Tongue (tissue), 3 donors: ENCODE measurements at places on chromosomes 6 and 20. TPM values are rescaled to one million over a fixed set of nuclear protein-coding genes. Genes with fewer than 3 reads are reported as not detected.

Gene GRM4
- total RNA-seq, result 0.51 TPM

Gene HRH3
- total RNA-seq, result 0.62 TPM

Gene GINM1
- total RNA-seq, result 56.1 TPM

Gene RBBP8NL
- 1.0 TPM for total RNA-seq

Gene SERINC3
- total RNA-seq, result 42.9 TPM

Gene PRPH2
- total RNA-seq, result 4.2 TPM

DNA sequence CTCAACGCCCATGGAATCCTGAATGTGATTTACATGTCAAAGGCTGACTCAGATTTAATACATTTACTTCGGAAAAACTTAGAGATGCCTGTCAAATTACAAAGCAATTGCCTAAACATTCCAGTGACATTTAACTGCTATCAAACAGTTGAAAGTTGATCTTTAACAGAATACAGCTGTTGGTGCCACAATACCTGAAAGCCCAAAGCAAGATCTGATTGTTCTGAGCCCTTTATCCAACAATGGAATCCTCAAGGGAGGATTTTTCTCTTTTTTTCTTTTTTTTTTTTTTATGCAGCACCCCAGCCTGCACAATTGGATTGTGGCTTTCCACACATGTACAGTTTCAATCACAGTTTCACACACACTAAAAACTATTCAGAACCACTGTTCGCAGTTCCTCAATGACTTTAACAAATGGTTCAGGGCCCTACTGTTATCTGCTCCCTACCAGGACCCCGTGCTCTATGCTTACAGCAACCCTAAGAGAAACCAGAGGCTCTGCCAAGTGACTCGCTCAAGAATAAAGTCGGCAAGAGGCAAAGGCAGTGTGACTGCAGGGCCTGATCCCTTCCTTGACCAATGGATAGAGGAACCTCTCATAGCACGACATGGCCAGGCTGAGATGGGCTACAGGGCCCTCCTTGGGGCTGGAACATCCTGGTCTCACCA, 33.3 kb downstream of the EPB41L2 start:
- DNase-seq, result no peak

- DNase-seq, result no peak
Observed at GRCh38 chr6:116941727-116942126, 64.7 kb downstream of the RFX6 start.

DNA sequence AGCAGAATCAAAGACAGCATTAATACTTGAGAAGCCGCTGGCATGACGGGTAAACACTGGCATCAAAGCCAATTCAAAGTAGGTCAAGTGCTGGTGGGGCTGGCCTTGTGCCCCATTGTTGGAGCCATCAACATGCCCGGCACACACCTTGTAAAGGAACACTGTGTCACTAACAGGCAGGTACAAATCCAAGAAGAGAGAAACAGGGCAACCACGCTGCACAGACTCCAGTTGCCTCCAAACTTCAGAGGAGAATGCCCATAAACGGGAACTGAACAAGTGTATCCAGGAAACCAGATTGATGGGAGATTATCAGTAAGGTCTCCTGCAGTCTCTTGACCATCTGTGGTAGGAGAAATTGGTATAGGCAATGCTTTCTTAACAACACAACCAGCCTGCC, 127.0 kb upstream of the STXBP5 start:
- DNase-seq, result no peak

- DNase-seq, result no peak
Observed at GRCh38 chr6:3643921-3644738, 107.4 kb downstream of the PXDC1 start.

- DNase-seq, result peak; percentile 13
Observed at GRCh38 chr6:9412951-9413559, 977.7 kb upstream of the SLC35B3 start.

DNA sequence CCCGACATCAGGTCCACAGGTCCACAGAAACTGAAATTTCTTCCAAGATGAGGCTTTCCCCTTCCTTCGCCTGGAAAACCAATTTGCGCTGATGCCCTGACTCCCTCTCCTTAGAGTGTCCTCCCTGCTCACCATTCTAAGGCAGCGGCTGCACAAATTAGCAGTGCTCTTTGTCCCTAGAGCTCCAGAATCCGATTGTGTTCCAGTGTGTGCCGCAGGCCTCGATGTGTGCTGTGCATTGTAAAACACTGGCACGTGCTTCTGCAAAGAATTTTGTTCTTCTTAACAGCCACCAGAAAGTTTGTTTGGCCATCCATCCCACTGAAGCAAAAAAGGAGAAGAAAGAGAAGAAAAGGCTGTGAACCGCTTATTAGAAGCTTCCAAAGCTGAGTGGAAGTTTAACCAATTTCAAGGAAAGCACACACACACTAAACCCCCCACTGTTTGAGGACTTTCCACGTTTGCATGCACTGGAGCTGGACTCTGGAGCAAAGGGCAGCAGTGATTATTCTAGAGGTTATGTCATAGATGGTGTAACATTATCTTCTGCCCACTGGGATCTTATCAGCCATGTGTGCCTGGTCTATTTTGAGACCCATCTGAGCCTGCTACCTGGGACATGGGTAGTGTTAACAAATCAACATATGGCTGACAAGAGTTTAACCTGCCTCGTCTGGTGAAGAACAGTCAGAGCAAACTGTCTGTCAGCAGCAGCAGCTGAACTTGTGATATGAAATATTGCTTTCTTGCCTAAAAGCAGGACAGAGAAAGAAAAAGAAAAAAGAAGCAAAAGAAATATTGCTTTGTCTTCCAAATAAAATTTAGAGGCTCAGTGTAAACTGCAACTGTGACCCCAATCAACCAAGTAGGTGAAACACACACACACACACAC, 64.9 kb upstream of the RREB1 start:
- DNase-seq, result peak; percentile 45

- no peak for DNase-seq
Observed at GRCh38 chr6:28081486-28081751, 1.1 kb downstream of the ZNF165 start.

- no peak for DNase-seq
Observed at GRCh38 chr6:100347901-100348550, 116.7 kb downstream of the SIM1 start.

DNA sequence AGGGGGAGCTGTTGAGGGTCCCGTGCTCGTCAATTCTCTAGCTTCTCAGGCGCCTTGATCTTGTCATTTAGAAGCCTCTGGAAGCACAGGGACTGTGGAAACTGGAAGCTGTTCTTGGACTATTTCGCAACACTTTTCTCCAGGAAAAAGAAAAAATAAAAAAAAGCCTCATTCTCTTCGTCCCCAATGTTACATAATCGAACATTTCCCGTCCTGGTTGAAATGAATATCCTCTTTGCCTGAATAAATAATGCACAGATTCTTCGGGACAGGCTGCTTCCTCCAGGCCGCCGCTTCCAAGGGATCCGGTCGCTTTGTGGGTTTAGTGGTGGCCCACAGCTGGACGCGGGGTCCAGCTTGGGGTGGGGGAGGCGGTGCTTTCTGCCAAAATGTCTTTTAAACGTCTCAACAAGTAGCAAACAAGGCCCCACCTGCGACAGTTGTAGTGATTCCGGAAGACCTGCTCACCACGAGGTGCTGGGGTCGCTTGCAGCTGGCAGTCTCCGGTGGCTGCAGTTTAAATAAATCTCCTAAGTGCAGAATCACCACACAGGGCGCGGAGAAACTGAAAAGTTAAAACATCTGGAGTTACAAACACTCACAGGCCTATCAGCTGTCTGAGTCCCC, 125.9 kb upstream of the ESR1 start:
- DNase-seq, result peak; percentile 24

DNA sequence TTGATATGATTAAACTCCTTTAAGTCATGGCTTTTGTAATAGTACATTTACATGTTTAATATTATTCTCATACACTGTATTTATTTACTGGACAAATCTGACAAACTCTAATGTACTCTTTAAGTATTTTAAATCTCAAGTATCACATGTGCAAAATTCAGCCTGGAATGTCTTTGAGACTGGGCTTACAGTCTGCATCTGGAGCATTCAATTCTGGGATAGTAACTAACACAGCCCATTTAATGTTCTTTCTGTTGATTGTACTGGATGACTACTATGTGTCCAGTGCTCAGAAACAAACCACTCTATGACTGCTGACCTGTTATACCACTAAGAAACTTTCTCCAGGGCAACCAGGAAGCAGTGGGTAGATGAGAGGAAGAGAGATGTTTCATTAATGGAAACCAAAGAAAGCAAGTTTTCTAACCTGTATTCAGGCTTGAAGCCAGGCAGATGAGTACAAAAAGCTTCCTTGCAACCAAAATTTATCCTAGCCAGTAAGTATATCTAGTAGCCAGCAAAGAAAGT, 26.8 kb downstream of the FBXL4 start:
- DNase-seq, result no peak

DNA sequence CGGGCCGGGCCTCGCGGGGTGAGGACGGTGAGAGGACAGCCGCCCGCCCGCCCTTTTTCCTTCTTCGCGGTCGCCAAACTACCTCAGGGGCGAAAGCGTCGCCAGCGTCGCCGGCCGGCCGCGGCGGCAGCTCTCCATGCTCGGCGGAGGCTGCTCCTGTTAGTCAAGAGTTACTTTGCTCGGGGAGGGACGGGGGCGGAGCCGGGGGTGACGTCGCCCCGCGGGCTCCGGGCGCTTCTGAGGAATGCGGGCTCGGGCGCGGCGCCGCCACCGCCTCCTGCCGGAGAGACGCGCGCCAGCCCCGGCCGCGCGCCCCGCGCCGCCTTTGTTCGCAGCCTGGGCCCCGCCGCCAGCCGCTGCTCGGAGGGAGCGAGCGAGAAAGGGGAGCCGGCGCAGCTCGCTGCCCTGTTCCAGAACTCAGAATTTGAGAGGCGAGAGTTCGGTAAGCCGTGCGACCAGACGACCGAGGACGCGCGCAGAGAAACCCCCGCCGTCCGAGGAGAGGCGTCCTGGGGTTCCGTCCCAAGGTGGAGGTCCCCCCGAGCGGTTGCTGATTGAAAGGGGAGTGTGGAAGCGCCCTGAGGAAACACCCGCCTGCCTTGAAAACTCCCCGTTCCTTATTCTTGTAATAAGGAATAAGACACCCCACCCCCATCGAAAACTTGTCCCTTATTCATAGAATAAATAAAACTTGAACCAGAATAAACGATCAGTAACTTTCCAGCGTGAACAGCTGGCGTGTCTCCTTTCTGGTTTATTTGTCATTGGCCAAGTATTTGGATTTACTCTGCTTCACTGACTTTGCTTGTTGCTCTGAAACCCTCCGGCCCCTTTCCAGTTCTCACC, at the start of gene PTPRK:
Gene PTPRK (minus strand): TSS at position 164 of the 846 bp plus-strand sequence. CDS start 241 bp downstream, outside the sequence.
- DNase-seq, result peak; percentile 97

GRCh38 chr20:51660672-51661608, 107.2 kb downstream of the ATP9A start:
- DNase-seq, result no peak

DNA sequence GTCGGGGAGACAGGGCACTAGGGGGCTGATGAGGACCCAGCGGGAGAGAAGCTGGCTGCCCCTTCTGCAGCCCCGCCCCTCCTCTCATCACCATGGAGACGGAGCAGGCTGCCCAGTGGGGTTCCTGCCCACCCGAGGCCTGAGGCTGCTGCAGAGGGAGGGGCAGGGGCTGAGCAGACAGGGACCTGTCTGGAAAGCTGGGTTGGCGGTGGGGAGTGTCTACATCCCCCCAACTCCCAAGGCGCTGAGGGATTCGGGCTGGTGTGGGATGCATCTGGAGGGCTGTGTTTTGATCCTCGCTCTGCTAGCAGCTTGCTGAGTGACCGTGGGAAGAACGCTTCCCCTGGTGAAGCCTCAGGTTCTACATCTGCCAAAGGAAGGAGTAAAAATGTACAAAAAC, 1.2 kb upstream of the BPI start:
- DNase-seq, result peak; percentile 68

- DNase-seq, result peak; percentile 67
Observed at GRCh38 chr6:26607434-26608230, 10.9 kb downstream of the ABT1 start.
